Stimulated activated CD4-positive, alpha-beta T cell treated with anti-CD3 and anti-CD28 coated beads, Interleukin-15, amount 100 ng/mL, for 1 hour (primary cell): ENCODE measurements at places on chromosomes 11 and 22.

GRCh38 chr11:75524665-75525432 lies 892 bp downstream of the GDPD5 start:
- no peak for DNase-seq

- DNase-seq = no peak
Observed at GRCh38 chr22:17875631-17876030, 101.4 kb upstream of the BID start.

DNA sequence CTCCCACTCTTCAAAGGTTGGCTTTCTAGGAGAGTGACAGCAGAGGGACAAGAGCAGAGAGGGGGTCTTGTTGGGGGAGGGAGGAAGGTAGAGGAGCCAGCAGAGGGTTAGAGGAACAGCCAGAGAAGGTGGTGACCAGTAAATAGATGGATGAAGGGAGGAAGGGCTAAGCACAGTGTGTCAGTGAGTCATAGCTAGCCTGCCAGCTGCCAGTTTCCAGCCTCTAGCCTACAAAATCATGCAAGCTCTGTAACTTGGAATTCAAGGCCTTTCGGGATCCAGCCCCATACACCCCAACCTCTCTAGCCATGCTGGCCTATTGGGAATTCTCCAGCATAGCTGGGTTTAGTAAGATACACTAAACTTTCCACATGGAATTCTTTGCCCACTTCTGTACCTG lies 147.4 kb upstream of the TEAD1 start:
- no peak for DNase-seq

DNA sequence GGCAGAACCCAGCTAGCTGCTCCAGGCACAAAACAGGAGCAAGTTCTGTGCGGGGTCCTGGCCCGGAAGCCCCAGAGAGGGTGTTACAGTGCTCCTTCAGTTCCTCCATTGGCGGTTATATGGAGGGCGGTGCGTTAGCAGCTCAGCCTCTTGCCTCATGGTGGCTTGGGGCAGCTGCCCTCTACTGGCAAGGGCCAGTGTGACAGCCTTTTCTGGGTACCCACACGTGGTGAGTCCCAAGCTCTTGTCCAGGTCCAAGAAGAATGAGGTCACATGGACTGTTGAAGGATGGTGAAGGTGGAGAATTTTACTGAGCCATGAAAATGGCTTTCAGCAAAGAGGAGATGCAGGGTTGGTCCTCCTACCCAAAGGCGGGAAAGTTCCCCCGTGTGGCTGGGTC lies 100.5 kb downstream of the WT1 start:
- no peak for DNase-seq

DNA sequence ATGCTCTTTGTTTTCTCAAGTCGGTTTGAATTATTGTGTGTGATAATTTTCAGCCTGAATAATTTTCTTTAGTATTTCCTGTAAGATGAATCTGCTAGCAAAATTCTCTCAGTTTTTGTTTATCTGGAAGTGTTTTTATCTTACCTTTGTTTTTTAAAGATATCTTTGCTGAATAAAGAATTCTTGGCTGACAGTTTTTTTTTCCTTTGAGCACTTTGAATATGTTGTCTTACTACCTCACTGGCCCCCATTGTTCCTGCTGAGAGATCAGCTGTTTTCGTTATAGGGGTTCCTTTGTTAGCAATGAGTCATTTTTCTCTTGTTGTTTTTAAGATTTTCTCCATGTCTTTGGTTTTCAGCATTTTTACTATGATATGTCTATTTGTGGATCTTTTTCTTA lies 63.0 kb downstream of the HORMAD2 start:
- DNase-seq = no peak

- no peak for DNase-seq
Observed at GRCh38 chr11:26931248-26931631, 62.7 kb upstream of the FIBIN start.

DNA sequence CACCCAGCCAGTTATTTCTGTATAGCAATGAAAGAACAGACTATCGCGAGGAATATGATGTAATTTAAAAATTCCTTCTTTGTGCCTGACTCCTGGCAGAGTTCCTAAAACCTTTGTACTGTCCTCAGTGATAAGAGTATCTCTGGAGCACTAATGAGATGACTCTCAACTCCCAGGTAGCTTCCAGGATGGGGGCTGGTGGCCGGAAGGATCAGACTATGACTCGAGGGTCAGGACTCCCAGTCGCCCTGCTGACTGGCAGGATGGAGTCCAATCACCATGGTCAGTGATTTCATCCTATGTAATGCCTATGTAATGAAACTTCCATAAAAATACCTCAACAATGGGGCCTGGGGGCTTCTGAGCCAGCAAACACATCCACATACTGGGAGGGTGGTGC lies 135.1 kb downstream of the SHANK2 start:
- DNase-seq = no peak

GRCh38 chr11:132980670-132981069 lies 551.6 kb downstream of the OPCML start:
- DNase-seq = no peak

- no peak for DNase-seq
Observed at GRCh38 chr11:98512938-98513337, 507.8 kb upstream of the CNTN5 start.

- DNase-seq = no peak
Observed at GRCh38 chr22:46008836-46009596, 32.1 kb upstream of the WNT7B start.

DNA sequence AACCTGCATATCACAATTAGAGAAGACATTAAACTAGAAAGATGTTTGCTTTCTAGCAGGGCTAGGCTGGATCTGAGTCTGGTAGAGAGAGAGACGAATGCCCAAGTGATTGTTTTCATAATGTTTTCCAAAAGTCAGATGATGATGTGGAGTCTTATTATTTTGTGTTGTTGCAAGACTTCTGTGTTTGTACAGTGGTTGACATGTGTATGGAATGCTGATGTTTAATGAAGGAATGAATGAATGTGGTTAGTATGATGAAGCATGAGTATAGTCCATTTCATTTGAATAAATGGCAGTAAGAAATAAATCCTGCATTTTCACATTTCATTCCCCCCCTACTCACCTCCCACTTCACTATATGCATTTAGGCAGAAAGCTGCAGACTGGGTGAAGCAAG lies 69.6 kb downstream of the PPP2R1B start:
- DNase-seq = no peak

DNA sequence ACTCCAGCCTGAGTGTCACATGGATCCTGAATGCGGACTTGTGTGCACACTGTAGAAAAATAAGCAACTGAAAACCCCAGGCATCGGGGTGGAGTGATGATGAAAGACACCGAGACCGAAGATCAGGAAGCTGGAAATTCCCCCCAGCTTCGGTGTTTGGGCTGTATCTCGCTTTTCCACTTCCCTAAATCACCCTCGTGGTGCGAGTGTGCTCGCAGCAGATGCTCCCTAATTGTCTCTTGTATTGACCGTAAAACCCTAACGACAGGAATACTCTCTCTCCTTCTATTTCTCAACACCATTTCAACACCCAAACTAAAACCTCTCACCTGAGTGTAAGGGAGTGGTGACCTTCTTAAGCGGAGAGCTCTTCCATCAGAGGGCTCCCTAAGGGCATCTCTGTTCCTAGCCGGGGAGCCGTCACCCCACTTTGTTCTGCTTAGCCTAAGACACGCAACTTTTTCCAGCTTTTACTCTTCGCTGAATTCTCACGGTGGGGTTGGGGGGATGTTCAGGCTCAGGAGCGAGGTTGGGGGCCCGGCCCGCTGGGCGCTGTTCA lies 635 bp upstream of the GRK3 start:
- no peak for DNase-seq

- no peak for DNase-seq
Observed at GRCh38 chr11:30919389-30920152, 333.4 kb upstream of the MPPED2 start.

- DNase-seq = no peak
Observed at GRCh38 chr11:47560426-47560825, 5.0 kb upstream of the PTPMT1 start.

DNA sequence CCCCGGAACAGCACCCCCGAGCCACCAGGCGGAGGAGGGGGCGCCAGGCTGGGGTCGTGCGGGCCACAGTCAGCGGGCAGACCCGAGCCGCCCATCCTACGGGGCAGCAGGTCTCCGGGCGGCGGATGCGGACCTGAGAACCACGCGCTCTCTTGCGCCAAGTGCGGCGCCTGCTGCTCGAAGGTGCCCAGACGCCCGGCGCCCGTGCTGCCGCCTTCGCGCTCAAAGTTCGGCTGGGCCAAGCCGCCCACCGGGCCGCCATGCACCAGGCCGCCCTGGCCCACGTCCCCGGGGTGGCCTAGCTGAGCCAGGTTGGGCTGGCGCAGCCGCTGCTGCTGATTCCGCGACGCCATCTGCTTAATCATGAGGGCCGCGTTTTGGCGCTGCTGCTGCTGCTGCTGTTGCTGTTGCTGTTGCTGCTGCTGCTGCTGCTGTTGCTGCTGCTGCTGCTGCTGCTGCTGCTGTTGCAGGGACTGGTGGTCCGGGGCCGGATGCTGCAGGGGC lies 3.0 kb downstream of the MN1 start:
- DNase-seq = no peak

DNA sequence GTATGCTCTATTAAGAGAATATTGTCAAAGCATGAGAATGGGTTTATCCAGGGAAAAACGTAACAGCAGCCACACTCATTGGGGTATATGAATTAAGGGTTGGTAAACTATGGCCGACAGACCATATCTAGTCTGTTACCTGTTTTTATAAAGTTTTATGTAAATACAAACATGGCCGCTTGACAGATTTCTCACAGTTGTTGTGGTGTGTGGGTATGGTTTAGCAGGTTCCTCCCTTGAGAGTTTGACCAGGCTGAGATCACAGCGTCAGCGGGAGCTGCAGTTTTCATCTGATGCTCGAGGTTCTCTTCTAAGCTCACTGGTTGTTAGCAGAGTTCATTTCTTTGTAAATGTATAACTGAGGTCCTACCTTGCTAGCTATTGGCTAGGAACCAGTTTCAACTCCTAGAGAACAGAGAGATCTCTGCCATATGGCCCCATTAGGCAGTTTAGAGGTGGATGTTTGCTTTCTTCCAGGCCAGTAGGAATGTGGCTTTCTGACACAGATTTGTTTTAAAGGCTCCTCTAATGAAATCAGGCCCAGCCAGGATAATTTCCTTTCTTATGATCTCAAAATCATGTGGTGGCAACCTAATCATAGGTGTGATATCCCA lies 45.5 kb upstream of the GRIK4 start:
- DNase-seq = no peak

DNA sequence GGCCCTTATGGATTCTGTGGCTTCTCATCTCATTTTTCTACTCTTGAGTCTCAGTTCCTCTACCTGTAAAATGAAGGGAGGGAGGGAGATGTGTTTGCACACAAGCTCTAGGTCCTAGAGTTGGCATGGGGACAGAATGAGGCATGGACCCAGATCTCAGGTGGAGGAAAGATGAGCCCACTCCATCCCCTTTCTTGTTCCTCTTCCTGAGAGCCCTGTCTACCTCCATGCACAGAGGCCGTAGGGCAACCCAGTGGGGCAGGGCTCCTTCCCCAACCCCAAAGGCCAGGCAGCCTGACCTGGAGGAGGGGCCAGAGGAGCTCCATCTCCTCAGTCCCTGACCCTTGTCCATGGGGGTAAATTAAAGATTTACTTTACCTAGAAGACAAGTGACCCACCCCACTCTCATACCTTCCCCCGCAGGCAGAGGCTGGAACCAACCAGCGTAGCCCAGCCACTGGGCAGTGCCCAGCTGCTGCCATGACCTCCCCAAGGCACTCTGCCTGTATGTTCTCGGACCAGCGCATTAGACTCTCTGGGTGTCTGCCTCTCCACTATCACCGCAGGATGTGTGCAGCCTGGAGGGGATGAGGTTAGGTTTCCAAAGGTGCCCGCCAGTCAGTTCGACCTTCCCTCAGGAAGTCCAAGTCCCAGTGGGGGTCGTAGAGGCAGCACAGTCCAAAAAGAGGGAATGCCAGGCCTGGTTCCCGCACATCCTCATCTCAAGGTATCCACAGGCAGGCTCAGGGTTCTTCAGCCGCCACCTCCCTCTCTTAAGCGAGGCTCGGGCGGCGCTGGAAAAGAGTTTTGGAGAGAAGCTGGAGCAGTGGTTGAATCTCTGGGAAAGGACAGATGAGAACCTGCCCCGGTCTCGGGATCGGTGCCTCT lies 3.0 kb downstream of the SMTN start:
- no peak for DNase-seq

DNA sequence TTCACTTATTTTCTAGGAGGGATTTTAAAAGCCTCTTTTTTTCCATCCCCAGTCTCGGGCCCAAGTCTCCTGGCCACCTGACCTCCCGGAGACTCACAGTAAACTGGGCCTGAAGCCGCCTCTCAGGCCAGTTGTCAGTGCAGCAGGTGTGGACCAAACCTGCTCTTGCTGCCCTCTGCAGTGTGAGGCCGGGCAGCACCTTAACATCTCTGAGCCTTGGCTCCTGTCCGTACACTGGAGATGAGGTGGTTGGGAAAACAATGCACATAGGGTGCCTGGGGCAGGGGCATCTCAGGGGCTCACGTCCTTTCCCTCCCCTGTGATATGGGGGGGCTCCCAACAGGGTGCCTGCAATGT lies 45.1 kb downstream of the PHF21B start:
- no peak for DNase-seq

- no peak for DNase-seq
Observed at GRCh38 chr11:45455536-45455935, 169.4 kb upstream of the SYT13 start.

- no peak for DNase-seq
Observed at GRCh38 chr11:911031-911889, 650 bp upstream of the CHID1 start.

DNA sequence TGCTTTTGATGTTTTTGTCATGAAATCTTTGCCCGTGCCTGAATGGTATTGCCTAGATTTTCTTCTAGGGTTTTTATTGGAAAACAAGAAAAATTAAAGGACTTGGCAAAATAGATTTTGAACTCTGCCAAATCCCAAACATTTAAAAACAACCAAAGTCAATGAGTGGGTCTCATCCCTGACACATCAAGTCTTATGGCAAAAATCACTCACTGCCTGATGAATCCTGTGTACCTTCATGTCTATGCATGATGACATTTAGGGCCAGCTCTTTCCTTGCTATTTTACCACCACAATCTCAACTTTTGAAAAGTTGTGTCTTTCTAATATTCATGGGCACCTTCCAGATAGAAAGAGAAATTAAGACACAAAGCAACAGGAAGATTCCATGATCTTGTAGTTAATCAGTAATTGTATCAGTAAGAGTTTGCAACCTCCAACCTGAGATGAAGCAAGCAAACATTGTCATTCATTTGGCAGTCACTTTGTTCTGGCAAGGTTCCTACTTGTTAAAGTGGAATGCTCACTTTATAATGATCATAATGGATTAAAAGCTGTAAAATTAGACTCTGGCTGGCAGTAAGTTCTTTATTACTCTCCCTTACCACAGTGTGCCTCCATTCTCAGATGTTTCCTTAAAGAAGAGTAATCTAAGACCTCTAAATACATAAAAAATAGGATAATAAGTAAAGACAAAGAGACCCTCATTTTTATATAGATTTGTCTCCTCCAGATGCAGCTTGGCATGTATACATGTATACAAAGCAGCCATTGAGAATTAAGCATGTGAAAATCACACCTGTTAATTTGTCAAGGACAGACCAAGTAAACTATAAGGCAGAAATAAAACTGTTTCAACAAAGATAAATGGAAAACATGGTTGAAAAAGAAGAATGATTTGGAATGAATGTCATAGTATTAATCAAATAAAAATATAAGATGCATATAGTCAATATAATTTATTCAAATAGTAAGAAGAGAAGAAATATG lies 51.6 kb downstream of the ETS1 start:
- DNase-seq = no peak

- DNase-seq = no peak
Observed at GRCh38 chr11:22681281-22681812, 14.9 kb downstream of the GAS2 start.

- DNase-seq = no peak
Observed at GRCh38 chr11:28756977-28757376, 648.8 kb downstream of the METTL15 start.

GRCh38 chr11:19718951-19719350 lies 6.3 kb downstream of the NAV2 start:
- no peak for DNase-seq
